Activated CD4-positive, alpha-beta T cell treated with anti-CD3 and anti-CD28 coated beads for 36 hours (primary cell): ENCODE measurements at places on chromosomes 7 and 10. TPM values are rescaled to one million over a fixed set of nuclear protein-coding genes. Genes with fewer than 3 reads are reported as not detected.

Gene ADCY1
- total RNA-seq, result 0.82 TPM

DNA sequence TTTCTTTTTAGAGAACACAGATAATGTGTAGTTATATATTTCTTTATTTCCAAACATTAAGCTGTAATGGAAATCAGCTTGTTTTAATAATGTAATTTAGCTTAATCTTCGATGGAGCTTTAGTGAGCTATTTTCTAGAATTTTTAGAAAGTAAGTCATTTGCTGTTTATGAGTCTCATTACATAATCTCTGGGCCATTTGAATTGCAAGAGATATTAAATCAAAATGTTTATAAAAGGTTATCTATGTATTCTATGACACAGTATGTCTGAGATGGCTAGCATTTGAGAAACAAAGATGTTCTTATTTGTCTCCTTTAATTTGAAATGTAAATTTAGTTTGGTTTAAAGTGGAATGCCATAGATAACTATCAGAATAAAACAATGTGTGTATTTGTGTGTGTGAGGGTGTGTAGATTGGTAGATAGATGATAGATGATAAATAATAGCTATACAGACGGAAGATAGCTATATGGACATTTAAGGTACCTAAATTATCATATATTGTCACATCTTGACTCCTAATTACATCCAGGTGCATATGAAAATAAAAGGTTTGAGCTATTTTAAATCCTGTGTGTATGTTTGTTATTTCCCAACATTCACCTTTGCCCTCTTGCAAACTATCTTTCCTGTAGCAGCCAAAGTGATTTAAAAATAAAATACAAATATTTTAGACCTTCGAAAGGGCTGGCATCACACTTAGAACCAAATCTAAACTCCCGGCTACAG is 478.0 kb upstream of the KLF6 start:
- no peak for DNase-seq

- peak; percentile 3 for DNase-seq
Measured at GRCh38 chr10:132681858-132682755, 103.8 kb downstream of the NKX6-2 start.

DNA sequence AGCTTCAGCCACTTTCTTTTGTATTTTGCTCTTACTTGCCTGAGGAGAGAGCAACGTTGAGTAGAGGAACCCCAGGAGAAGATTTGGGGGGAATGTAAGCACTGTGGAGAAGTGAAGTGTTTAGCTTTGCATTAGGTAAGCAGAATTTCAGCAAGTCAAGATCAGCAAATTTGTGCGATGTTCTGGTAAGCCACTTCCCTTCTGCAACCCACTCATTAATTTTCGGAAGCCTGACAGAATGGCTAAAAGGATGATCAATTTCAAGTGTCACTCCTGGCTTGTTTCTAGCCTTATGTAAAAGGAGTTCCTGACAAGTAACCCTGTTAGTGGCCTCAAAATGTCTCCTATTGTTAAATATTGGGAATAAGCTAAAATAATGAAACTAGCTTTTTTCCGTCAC is 48.5 kb upstream of the NXPH1 start:
- DNase-seq, result no peak

Gene SLC26A3
- not detected for total RNA-seq

Gene SLC16A12
- not detected for total RNA-seq

Gene TMEM130
- total RNA-seq, result not detected

DNA sequence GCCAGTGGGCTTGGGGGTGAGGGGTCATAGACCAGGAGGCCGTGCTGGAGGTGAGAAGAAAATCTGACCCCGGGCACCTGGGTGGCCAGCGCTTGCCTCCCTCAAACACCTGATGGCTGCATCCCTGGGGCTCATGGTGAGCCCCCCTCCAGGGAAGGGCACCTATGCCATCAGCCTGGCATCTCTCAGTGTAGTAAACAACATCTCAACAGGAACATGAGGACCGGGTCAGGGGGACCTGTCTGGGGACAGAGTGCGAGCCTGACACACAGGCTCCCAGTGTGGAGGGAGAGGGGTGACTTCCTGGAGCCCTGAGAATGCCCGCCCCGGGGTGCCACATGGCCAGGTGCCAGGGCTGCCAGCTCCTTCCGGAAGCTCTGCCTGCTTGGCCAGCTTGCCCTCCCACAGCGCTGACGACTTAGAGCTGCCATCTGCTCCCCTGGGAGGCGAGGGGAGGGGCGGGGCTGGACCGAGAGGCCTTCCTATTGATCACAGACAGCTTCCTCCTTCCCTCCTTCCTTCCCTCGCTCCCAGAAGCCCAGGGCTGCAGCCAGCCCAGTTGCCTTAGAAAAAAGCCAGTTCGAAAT is 12.3 kb downstream of the STX1A start:
- peak; percentile 43 for DNase-seq

DNA sequence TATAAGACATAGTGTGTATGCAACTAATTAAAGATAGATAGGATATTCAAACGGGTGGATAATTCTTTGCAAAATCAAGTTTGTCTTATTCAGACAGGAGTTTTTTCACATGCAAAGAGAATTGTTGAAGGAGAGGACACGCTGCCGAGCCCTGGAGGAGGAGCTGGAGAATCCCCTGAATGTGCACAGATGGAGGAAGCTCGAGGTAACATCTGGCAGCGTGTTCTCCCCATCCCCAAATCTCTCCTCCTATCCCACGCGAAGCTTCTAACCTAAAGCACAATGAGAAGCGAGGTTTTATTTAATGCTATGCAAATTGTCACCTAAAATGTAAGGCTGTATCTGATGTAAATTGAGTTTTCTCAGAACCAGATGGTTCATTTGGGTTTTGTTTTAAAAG is 50.0 kb downstream of the CFAP58 start:
- no peak for DNase-seq

DNA sequence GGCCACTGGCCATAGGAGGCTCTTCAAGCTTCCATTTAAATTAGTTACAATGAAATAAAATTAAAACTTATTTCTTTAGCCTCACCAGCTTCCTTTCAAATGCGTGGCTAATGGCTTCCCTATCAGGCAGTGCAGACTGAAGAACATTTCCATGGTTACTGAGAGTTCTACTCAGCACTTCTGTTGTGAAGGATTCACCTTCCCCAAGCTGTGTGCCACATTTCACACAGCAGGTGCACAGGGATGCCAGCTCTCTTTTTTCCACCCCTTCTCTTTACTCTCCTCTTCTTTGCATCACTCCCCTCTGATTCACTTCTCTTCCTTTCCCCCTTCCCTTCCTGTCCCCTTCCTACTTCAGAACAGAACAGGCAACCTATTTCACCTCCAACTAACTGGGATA is 833 bp downstream of the GDF2 start:
- DNase-seq, result no peak
